Muscle of back (tissue), 13 donors: ENCODE measurements at places on chromosomes 4 and X. TPM values are rescaled to one million over a fixed set of nuclear protein-coding genes. Genes with fewer than 3 reads are reported as not detected.

Gene BANK1
- polyA plus RNA-seq = 0.76 TPM

Gene ARR3
- not detected for polyA plus RNA-seq

- DNase-seq = no peak
Measured at GRCh38 chr4:67550451-67550850, 5.1 kb upstream of the CENPC start.

Gene BGN
- 138 TPM for polyA plus RNA-seq

GRCh38 chr4:6753103-6753560, 29.4 kb upstream of the KIAA0232 start:
- no peak for DNase-seq

DNA sequence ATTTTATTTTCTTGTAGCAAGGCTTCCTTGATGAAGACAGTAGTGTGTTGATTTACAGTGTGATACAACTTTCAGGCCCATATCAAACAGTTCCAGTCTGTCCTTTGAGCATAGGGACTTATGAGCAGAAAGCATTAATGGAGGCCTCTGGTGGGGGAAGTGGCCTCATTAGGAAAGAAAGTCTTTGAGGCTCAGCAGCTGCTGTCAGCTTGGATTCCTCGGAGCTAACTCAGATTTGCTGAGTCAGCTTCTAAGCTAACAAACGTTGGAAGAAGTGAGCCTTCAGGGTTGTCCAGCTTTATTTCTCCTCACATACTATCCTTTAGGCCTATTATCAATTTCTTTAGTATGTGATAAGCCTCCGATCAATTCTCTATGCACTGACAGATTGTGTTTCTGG, 15.8 kb upstream of the SFRP2 start:
- no peak for DNase-seq

GRCh38 chr4:24742335-24742734, 53.0 kb upstream of the SOD3 start:
- DNase-seq = no peak

DNA sequence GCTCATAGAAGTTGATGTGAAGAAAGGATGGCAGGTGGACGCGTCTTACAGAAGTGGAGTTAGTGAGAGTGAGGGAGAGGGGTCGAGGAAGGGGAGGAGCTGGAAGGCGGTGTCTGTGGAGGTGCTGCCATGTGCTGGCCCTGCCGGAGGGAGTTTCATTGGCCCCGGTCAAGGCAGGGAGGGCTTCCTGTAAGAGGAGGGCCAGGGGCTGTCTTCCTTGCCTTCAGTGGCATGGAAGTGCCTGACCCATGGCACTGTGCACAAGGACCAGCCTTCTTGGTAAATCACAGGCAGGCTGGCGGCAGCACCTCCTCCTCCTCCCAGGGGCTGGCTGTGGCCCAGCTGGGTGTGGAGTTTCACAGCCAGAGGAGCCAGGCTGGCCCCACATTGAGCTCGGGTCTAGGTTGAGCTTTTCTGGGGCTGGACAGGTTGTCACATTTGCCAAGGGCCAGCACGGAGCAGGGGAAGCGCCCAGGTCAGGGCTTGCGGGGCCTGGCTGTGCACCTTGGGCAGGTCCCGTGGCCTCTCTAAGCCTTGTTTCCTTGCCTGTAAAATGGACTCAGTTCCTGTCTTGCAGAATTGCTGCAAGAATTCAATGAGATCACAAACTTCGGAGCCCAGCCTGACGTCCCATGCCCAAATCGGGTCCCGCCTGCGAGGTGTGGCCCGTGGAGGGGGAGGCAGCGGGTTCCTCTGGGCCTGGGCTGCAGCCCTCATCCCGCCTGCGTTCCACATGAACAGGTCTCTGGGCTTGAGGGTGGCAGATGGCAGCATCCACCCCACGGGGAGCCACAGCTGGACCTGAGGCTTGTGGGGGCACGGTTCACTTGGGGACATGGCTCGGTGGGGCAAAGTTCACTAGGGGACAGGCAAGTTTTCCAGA, 7.0 kb downstream of the HTRA3 start:
- DNase-seq = peak; percentile 73

Gene TMPRSS11B
- polyA plus RNA-seq = not detected

DNA sequence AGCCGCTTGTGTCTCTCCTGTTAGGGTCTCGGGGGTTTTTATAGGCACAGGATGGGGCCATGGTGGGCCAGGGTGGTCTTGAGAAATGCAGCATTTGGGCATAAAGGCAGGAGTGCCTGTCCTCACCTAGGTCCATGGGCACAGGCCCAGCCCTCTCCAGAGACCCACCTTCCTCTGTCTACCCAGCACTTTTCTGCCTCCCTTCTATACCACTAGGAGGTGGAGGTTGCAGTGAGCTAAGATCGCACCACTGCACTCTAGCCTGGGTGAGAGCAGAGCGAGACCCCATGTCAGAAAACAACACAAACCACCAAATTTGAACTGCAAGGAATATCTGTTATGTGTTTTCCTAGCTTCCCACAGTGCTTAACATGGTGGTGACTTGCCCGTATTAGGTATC, 38.0 kb downstream of the MOB1B start:
- no peak for DNase-seq

- DNase-seq = no peak
Measured at GRCh38 chr4:74197080-74197479, 39.2 kb downstream of the MTHFD2L start.

- no peak for DNase-seq
Measured at GRCh38 chr4:75745161-75745560, 20.8 kb downstream of the USO1 start.

Gene NPY1R
- 1.9 TPM for polyA plus RNA-seq

Gene H2BW2
- polyA plus RNA-seq = 0.51 TPM

Gene P2RY10
- polyA plus RNA-seq = 0.44 TPM

DNA sequence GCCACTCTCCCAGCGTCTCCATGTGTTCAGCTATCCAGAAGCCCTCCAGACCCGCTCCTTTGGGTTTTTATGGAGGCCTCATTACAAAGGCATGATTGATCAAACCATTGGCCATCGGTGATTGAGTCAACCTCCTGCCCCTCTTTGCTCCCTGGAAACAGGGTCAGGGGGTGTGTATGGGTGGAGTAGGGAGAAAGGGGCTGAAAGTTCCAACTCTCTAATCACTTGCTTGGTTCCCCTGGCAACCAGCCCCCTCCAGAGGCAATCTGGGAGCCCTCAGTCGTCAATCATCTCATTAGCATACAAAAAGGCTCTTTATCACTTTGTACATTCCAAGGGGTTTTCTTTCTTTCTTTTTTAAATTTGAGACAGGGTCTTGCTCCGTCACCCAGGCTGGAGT, 2.3 kb downstream of the TRIM2 start:
- DNase-seq = no peak

DNA sequence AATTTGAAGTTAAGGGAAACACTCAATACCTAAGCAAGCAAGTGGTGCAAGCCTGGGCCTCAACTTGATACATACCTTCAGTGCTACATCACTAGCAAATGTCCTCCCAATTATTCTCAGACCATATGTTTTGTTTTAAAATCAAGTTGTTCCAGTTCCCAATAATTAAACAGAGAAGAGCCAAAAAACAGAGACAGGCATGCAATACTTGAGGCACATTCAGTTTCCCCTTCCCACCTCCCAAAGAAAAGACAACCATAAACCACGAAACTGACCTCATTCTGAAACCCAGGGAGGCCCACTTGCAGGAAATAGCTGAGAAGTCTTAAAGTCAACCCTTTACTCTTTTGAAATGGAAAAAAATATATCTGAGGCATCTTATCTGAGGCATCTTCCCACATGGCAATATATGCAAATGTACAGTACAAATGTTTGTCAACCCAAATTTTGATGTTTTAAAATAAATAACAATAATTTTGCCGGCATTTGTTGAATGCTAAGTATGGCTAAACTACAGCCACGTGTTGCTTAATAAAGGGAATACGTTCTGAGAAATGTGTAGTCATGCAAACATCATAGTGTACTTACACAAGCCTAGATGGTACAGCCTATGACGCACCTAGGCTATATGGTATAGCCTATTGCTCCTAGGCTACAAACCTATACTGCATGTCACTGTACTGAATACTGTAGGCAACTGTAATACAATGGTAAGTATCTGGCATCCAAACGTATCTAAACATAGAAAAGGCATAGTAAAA, 147.5 kb downstream of the TSPAN5 start:
- peak; percentile 92 for DNase-seq

Gene UCP1
- polyA plus RNA-seq = not detected

Gene SMIM31
- 0.04 TPM for polyA plus RNA-seq

GRCh38 chr4:1568855-1569460, 115.2 kb downstream of the FAM53A start:
- DNase-seq = no peak

DNA sequence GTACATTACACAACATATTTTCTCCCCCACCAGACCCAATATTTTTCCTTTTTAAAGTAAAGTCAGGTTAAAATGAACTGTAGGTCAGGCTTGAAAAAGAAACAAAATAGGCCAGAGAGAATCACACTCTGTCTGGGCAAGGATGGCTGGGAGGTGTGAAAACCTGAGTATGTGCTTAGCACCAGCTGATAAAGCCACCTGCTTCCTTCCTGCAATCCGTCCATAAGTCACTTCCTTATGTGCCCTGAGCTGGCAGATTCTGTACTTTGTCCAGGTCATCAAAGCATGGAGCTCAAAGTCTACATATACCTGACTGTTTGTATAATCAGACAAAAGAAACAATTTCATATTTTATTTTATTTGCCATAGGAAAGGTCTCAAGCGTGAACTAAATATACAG, 37.7 kb downstream of the ANTXR2 start:
- DNase-seq = no peak
